ENCODE measurements at places on chromosomes 7 and 10.

DNA sequence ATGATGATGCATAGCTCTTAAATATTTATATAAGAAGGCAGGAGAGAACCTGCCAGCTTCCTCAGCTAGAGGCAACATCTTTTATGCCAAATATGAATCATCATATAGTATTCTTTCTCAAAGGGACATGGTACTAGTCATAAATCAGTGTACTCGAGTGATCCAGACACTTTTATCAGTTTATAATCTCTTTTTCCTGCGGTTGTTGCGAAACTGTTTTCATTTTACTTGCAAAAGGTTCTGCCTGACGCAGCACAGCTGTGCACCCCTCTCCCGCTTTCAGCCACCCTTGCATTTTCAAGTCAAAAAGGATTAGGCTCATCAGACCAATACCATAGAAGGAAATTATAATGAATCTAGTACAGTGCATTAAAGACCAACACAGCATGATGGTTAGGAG lies 332.3 kb upstream of the PRKCQ start:
- DNase-seq: no peak

DNA sequence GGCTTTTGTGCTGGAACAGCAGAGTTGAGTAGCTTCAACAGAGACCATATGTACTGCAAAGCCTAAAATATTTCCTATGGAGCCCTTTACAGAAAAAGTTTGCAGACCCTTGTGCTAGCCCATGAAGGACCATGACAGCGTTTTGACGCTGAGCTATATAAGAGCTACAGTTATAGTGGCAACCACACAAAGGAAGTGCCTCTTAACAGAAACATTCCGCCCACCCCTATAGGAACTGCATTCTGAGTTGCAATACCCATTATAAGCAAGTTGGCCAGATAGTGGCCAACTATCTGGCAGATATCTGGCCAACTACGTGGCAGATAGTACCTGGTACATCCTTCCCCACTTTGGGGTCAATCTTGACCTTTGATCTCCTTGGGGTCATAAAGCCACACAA lies 47.5 kb upstream of the DMBT1 start:
- no peak for DNase-seq

DNA sequence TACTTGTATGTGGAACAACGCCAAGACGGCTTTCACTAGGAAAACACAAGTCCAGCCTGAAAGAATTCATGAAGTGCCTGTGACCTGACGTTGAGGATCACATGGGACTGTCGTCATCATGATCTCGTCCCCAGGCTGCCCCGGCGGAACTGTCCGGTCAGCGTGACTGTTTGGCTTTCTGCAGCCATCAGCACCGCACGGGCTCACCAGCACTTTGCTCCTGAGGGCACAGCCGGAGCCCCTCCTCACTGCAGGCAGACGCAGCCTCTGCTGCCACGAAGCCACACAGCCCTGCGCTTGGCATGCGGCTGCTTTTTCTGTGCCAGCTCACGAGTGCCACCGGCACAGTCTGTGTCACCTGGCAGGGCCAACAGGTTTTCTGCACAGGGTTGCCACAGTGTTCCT lies 9.4 kb upstream of the GET4 start:
- no peak for DNase-seq

DNA sequence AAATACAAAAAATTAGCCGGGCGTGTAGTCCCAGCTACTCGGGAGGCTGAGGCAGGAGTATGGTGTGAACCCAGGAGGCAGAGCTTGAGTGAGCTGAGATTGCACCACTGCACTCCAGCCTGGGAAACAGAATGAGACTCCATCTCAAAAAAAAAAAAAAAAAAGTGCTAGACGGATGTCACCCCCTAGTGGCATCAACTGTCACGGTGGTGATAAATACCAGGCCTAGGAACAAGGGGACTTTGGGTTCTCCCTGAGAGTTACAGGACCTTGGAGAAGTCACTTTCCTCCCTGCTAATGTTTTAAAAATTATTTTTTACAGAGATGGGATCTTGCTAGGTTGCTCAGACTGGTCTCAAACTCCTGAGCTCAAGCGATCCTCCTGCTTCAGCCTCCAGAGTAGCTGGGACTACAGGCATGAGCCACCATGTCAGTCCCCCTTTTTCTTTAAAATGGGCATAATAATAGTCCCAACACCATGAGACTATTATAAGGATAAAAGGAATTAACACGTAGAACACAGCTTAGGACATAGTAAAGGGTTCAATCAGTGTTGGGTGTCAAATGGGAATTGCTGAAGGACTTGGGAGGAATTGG lies 2.6 kb upstream of the TMEM130 start:
- DNase-seq: no peak

DNA sequence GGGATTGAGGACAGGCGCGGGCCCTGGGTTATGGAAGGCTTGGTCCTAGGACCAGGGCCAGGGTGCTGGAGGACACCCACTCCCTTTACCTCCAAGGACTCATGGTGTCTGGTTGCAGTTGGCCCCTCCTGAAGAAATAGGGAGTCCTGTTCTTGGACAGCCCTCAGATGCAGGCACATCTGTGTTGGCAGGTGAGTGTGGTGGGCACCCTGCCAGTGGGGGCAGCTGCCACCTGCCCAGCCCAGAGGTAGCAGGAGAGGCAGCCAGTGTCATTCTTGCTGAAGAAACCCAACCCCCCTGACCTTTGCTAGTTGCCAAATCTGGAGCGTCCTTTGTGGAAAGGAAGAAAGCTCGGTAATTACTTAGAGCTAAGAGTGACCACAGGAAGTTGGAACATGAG lies 8.3 kb downstream of the GALNT17 start:
- DNase-seq: no peak

GRCh38 chr10:115827231-115828009 lies 445.6 kb downstream of the GFRA1 start:
- no peak for DNase-seq

GRCh38 chr10:6269432-6269831 lies 66.7 kb downstream of the PFKFB3 start:
- DNase-seq: no peak

DNA sequence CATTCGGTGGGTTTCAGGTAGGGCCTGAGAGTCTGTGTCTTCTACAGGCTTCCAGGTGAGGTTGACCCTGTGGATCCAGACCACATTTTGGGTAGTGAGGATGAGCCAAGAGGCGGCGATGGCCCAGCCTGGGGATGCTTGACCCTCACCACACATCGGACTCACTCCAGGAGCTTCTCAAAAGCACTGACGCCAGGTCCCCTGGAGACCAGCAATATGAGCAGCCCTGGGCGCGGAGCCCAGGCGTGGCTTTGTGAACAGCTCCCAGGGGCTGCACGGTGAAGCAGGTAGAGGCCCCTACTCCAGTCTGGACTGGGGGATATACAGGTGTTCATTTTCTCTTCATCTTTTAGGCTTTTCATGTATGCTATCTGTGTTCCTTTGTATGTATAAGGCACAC lies 139.7 kb upstream of the PCBD1 start:
- DNase-seq: no peak

GRCh38 chr7:98641646-98642500 lies 24.8 kb downstream of the NPTX2 start:
- DNase-seq: no peak

DNA sequence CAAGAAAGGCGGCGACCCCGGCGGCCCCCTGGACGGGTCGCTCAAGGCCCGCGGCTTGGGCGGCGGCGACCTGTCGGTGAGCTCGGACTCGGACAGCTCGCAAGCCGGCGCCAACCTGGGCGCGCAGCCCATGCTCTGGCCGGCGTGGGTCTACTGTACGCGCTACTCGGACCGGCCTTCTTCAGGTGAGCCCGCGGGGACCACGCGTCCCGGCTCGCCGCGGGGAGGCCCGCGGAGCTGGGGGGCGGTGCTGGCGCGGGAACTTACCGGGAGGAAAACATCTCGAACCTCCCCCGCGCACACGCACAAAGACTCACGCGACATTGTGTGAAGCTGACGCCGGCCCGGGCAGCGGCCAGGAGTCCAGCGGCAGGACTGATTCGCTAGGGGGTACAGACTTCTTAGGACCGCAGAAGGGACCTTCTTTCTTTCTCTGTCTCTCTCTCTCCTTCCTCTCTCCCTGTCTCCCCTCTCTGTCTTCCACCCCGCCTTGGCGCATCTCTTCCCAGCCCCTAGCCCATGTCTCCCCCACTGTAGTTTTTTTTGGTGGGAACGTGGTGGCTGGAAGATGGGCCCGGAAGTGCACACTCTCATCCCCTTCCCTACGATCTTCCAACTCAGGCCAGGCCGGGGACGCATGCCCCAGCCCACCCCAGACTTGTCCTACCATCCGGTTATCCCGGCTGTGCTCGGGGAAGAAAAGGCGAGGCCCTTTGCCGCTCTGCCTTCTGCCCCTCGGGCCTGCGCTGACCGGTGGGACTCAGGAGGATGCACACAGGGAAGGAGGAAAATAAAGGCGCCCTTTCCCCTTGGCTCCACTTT lies 1.2 kb downstream of the EN2 start:
- no peak for DNase-seq

DNA sequence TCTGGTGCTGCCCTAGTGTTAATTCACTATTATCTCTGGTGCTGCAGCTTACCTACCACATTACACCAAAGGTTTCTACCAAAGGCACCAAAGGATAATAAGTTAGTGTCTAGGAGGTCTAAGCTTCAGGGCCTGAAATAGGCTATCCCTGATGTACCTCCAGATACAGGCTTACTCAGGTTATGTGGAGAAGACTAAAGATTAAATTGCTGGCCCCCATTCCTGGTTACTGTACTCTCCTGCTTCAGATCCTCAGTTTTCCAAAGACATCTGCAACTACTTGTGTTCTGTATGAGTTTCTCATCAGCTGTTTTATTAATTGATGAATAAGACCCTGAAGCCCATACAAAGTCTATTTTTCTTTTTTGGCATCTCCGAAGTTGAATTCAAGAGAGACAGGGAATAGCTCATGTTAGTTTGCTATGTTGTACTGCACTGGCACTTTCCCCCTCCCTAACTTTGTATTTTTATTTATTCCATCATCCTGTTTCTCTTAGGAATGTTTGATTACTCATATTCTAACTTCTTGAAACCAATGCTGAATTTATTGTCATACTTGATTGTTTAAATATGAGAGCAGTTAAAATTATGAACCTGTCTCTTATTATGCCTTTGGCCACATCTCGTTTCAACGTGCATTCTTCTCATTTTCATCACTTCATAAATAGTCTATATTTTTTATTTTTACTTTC lies 85.9 kb downstream of the PON1 start:
- DNase-seq: no peak

DNA sequence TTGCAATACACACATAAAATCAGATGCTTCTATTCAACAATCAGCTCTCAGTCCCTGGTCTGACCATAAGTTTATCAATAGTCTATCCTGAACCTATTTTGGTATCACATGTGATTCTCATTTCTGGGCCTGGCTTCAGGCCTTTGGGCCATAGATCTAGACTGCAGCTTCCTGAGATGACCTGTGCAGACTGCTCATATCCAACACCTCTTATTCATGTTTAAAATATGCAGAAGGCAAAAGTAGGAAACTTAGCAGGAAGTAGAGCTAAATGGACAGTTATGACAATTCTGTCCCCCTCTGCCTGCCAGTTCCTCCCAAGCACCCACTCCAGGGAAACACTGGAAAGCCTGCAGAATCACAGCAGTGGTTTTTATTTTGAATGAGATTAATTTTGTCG lies 53.3 kb downstream of the C7orf25 start:
- no peak for DNase-seq

DNA sequence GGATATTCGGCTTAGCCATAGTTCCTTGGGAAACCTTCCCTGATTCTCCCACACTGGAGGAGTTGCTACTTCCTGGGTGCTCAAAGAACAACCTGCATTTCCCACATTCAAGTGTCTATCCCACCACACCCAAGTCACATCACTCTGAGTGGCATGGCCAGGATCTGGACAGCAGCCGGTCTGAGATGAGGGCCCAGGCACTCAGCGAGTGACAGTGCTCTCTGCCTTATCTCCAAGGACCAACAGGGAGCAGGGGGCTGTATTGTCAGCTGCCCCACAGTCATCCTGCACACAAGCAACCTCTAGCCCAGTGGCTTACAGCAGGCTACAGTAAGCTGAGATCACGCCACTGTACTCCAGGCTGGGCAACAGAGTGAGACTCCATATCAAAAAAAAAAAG lies 16.1 kb upstream of the SLC18A3 start:
- DNase-seq: no peak

DNA sequence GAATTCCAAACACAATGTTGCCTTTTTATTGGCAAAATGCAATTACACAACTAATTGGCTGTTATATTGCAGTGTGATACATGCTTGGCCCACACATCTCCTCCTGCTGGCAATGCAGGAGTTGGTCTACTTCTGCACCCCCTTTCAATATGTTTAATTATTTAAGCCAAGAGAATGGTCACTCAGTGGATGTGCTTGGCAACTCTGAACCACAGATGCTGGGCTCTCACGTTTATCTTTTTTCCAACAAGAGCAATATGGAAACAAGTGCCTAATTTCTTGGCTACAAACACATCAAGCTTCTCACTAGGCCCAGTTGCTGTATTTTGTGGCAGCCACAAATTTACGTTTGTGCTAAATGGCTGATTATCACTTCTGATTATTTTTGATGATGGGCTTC lies 1149.2 kb upstream of the CELF2 start:
- DNase-seq: no peak

- DNase-seq: no peak
Measured at GRCh38 chr7:82319674-82320118, 123.9 kb downstream of the CACNA2D1 start.

- DNase-seq: no peak
Measured at GRCh38 chr7:109336531-109336930, 766.9 kb downstream of the DNAJB9 start.

DNA sequence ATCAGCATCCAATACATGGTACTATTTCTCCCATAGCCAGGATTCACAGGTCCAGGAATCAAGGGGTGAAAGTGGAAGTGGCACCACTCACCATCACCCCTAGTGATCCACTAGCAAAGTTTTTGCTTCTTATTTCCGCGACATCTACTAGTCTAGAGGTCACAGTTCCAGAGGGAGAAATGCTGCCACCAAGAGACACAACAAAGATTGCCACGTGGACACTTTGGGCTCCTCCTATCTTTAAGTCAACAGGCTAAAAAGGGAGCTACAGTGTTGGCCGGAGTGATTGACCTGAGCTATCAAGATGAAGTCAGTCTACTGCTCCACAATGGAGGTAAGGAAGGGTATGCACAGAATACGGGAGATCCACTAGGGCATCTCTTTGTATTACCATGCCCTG lies 178.2 kb downstream of the AKR1D1 start:
- DNase-seq: no peak

DNA sequence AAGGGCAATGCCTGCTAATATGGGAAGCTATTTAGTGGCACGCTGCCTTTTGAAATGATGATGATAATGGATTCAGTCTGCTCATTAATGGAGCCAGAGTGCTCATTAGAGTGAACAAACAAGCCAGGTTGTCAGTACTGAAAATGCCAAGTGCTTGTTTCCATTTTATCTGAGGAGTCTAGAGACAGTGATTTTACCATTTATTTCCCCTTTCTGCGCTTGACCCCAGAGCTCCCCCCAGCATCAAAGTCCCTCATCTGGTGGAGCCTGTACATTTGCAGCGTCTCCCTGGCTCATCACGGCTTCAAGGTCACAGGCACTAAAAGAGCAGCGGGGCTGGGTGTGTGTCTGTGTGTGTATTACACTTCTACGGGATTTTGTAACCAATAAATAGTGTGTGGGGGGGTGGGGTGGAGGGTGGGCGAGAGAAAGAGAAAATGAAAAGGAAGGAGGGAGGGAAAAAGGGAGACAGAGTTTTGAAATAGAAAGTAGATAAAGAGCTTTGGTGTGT lies 553.8 kb downstream of the TFEC start:
- DNase-seq: no peak

Measured in SIG-M5 (cell line).